Inflammatory macrophage treated with lipopolysaccharide for 1 hour (primary cell): ENCODE measurements at places on chromosomes 11 and 22.

GRCh38 chr11:6608726-6609501, 3.1 kb downstream of the TAF10 start:
- no peak for DNase-seq

DNA sequence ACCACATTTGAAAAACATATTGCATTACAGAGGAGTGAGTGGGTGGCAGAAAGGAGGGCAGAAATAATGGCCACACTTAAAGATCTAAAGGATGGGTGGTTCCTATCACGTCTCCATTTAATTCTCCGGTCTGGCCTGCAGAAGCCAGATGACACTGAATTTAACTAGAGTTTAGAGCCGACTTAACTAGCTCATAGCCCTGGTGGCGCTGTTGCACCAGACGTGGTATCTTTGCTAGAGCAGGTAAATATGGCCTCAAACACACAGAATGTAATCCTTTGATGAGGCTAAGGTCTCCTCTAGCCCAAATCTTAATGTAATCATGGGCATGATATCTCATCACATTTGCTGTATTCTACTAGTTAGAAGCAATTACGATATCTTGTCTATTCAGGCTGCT, 51.5 kb upstream of the GAL start:
- peak; percentile 38 for DNase-seq

DNA sequence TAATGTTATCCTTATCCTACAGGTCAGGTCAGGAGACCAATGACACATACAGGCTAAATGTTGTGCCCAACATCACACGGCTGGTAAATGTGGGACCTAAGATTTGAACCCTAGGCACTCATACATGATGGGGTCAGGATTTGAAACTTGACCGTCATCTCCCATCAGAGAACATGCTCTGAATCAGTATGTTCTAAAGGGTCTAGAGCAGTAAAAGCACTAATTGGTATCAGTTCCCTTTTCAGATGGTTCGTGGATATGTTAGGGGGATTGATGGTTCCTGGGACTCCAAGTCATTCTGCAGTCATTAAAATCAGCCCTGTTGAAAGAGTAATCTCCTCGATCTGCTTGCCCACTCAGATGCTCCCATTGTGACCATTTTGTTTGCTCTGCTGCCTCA, 65.5 kb downstream of the BMAL1 start:
- no peak for DNase-seq

- no peak for DNase-seq
These were observed 1385.0 kb downstream of the TBC1D22A start for GRCh38 chr22:48147404-48147803.

GRCh38 chr22:36234213-36234612, 5.1 kb downstream of the APOL2 start:
- DNase-seq = no peak

DNA sequence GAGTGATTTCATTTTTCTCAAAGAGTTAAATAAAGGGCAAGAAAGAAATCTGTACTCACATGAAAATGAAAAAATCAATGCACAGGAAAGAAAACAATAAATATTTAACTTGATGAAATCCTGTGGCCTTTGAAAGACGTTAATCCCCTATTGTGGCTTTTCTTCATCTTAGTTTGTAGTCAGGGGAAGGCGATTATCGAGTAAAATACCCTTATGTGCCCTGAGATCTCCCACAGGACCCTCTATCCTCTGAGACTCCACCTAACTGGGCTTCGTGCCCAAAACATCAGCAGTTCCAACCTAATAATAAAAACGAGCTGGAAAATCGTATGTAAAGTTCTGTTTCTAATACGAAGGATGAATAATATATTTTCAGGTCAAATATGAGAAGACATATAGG, 208.2 kb upstream of the ZC3H12C start:
- no peak for DNase-seq

GRCh38 chr11:62217191-62217748, 8.8 kb downstream of the SCGB2A1 start:
- DNase-seq = peak; percentile 14

GRCh38 chr22:24178502-24179440, 2.5 kb upstream of the SUSD2 start:
- DNase-seq = no peak

DNA sequence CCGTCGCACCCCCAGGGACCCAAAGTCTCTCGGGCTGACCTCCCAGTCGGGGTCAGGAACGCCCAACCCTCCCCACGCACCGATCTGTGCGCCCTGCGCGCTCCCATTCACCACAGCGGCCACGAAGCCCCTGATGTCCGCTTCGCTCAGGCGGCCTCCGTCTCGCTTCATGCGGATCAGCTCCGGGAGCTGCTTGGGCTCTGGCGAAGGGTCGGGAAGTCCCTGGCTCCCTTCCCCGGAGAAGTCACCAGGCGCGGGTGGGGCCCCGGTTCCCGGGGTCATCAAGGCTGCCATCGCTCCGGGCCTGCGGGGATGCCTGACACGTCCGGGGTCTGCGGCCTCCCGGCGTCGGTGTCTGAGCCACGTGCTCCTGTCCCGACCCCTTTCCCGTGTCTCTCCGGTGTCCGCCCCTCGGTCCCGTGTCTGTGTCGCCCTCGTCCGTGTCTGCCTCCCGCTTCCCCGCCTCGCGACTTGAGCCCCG, 356 bp downstream of the TYMP start:
- peak; percentile 35 for DNase-seq
